ENCODE measurements at places on chromosomes 11 and 22. TPM values are rescaled to one million over a fixed set of nuclear protein-coding genes. Genes with fewer than 3 reads are reported as not detected.

- DNase-seq, result no peak
Observed at GRCh38 chr22:46748908-46749675, 11.0 kb upstream of the CERK start.

GRCh38 chr22:47396515-47396914 is 634.1 kb downstream of the TBC1D22A start:
- no peak for DNase-seq

The UPK3A gene
- not detected for total RNA-seq

DNA sequence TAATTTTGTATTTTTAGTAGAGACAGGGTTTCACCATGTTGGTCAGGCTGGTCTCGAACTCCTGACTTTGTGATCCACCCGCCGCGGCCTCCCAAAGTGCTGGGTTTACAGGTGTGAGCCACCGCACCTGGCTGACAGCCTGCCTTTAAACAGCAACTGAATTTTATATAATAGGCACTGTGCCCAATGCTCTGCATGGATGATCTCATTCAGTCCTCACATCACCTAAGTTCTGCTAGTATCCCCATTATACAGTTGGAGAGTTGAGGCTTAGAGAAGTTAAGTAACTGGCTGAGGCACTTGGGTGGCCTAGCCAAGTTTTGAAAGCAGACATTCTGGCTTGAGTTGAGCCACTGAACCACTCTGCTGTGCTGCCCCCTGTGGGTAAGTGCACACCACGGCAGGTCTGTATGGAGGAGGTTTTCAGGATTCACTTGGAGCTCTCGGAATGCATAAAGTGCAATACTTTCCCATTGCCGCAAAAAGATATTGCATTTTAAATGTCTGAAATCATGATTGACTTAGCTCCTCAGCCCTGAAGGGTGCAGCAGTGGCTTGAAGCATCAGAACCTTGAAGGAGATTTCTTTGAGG is 112.4 kb downstream of the LDLRAD3 start:
- DNase-seq, result no peak

DNA sequence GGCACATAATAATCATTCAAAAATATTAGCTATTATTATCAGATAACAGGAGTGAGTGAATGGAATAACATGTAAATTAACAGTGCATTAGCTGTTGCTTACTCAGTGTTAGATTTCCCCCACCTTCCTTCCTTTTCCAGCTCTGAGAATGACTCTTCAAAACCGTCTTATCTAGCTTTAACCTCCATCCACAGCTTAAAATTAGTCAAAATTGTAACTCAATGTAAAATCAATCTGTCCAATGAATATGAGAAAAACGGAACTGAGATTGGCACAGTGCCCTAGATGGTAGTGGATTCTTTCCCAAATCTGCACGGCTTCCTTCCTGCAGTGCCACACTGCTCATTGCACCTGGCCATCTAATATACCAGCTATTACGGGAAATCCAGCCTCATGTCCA is 156.8 kb upstream of the BDNF start:
- DNase-seq, result no peak

The LIF gene
- total RNA-seq, result 4.8 TPM

GRCh38 chr22:41050883-41051282 is 41.5 kb upstream of the EP300 start:
- no peak for DNase-seq

The GSTT2B gene
- 3.4 TPM for total RNA-seq

The OR52N4 gene
- total RNA-seq, result not detected

The CRYBB2 gene
- total RNA-seq, result not detected

The OR10D3 gene
- total RNA-seq, result not detected

The NXPE1 gene
- not detected for total RNA-seq

- no peak for DNase-seq
Observed at GRCh38 chr22:48098243-48098920, 1335.9 kb downstream of the TBC1D22A start.

DNA sequence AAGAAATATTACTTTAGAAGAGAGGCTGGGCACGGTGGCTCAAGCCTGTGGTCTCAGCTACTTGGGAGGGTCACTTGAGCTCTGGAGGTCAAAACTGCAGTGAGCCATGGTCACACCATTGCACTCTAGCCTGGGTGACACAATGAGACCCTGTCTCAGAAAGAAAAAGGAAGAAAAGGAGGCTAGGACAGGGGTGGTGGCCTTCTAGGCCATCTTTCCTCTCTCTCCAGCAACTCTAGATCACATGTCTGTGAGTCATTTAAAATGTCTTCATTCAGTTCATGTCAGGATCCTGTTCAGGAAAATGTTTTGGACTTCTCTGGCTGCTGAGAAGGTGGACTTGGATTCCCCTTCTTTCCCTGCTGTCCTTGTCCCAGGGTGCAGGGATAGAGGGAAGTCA is 53.3 kb downstream of the PPFIA1 start:
- DNase-seq, result no peak

The CHRM1 gene
- total RNA-seq, result 0.40 TPM

DNA sequence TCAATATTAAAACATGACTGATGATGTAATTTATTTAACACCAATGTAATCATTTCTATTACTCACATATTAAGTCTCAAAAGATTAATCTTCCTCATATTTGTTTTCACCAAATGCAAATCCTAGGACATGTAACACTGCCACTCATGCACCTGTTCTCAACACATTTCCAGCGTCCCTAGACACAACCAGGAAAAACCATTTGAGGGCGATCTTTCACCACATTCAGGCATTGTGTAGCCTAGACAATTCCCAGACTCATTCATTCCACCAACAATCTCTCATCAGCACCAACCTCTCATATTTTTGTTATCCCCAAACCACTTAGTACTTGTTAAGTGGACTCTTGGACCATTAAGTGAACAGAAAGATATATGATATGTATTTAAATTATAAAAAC is 66.1 kb downstream of the SLC36A4 start:
- no peak for DNase-seq

DNA sequence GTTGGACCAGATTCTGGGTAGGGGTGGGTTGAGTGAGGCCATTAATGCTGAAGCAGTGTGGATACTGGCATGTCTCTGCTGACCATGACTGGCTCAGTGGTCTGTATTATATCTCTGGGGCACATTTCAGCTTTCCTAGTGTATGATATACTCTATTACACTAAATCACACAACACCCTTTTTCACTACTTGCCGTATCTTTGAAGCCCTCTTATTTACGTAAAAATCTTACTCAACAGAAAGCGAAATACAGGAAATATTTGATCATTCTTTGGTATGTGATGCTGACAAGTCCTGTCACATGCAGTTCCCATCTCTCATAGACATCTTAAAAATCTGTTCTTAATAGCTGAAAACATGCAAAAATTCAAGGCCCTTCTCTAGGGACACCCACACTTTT is 40.3 kb downstream of the OR5B17 start:
- DNase-seq, result no peak

The ZNF202 gene
- total RNA-seq, result 4.4 TPM

The YPEL4 gene
- total RNA-seq, result 0.50 TPM

GRCh38 chr11:14914536-14914935 is 22.5 kb upstream of the CYP2R1 start:
- peak; percentile 45 for DNase-seq

DNA sequence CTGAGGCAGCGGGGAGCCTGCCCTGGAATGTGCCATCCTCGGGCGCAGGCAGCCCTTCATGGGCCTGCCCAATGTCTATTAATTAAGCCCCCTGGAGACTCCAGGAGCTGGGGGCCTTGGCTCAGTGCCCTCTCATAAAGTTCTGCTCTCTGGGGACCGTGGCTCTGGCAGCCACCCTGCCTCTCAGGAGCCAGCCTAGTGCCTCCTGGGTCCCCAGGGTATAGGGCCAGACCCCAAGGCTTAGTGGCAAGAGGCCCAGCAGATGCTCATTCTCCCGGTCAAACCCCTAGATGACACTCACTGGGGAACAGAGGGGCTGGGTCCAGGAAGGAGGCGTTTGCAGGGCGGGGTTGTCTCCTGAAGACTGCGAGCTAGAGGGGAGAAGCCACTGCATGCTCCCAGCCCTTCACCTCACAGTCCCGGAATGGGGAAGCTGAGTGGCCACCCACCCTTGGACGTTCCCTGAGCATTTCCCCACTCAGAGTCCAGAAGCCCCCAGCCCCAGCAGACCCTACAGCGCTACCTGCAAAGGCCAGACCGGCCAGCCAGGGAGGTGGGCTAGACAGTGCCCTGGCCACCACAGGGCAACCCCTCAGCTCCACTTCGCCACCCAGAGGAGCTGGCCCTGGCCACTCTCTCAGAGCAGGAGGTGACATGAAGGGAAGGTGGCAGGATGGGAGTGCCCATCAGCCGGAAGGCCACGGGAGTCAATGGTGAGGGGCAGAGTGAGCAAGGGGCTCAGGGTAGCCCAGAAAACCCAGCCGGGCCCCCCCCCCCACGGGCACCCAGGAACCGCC is 83.0 kb downstream of the CDKN1C start:
- DNase-seq, result no peak

DNA sequence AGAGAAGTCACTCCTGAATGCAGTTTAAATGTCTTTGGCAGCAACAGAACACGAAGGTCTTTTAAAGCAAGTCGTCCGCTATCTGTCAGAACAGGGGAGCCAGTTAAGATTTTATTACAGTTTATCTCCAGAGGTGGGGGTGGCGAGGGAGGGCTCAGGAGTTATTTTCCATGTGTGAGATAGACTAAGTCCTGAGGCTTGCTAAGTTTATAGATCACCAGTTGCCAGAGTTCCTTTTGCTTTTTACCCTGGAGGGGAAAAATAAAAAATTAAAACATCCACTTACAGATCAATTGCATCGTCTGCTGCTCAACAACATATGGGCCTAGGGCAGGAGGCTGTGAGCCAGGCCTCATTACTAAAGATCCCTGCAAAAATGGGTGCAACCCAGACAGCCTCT is 90.7 kb downstream of the SNX19 start:
- no peak for DNase-seq

DNA sequence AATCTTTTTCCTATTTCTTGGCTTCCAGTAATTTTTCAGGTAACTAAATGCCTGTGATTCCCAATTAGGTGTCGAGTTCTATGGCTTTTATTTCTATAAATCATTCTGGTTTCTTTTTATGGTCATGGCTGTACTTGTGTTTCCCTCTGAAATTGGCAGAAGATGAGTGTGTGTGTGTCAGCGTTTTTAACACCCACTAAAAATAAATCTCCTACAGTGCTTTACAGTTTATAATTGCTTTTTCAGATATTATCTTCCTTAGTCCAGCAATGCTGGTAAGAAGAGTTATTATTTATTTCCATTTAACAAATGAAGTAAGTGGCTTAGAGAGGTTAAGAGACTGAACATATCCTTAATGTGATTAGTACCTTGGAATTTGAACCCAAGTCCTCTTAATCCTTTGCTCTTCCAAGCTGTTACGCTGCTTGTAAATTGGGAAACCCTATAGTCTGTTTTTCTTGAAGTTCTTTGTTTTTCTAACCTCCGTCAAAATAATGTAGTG is 125.2 kb downstream of the TEAD1 start:
- no peak for DNase-seq

The TPBGL gene
- total RNA-seq, result not detected

The PRODH gene
- total RNA-seq, result 1.4 TPM

The PICK1 gene
- 33.1 TPM for total RNA-seq

Data from esophagus muscularis mucosa (tissue), 4 donors.